ENCODE measurements at places on chromosomes 1 and 21. TPM values are rescaled to one million over a fixed set of nuclear protein-coding genes. Genes with fewer than 3 reads are reported as not detected.
A peak's percentile ranks its signal among the peaks of the same experiment; 100 is the strongest.

The CBS gene
- total RNA-seq = 21.6 TPM

- no peak for DNase-seq
These were observed 30.5 kb upstream of the PIK3CD start for GRCh38 chr1:9621032-9621431.

- peak; percentile 6 for DNase-seq
These were observed 839.1 kb upstream of the ADGRL2 start for GRCh38 chr1:80961464-80962190.

DNA sequence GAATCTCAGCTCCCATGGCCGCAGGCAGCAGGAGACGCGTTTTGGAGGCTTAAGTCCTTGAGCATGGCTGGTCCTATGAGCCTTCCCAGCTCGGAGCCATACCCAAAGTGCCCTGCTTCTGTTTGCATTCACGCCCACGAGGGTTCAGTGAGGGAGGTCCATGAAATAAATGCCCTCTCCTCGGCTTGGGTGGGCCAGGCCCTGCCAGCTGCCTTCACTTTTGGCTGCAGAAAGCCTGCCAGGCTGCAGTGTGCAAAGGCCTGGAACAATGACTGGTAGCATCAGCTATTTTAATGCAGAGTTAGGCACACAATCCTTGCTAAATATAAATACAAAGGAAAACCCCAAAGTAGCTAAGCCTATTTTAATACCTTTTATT lies 49.4 kb downstream of the H3-3A start:
- no peak for DNase-seq

- no peak for DNase-seq
These were observed 35.1 kb upstream of the GRIK3 start for GRCh38 chr1:37069406-37069805.

GRCh38 chr1:77536813-77537212 lies 145.6 kb downstream of the ZZZ3 start:
- DNase-seq = peak; percentile 35

DNA sequence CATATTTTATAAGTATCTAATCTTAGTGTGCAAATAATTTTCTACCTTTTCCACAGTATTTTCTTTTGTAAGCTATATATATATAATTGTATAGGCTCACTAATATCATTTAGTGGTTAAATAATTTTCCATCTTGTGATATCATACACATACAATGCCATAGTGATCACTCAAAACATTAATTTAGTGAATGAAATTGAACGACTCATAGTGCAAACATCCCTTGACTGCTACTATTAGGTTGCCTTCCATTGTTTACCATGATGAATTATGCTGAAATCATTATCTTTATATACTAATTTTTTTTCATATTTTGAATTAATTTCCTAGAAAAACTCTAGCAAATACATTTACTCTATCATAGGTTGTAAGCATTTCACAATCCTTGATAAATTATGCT lies 127.1 kb downstream of the PCNX2 start:
- DNase-seq = no peak
